ENCODE measurements at places on chromosomes 5 and 9.
A peak's percentile ranks its signal among the peaks of the same experiment; 100 is the strongest.

GRCh38 chr9:37969130-37969529 is 65.2 kb upstream of the SLC25A51 start:
- no peak for DNase-seq

GRCh38 chr9:70106571-70106970 is 62.9 kb downstream of the MAMDC2 start:
- no peak for DNase-seq

DNA sequence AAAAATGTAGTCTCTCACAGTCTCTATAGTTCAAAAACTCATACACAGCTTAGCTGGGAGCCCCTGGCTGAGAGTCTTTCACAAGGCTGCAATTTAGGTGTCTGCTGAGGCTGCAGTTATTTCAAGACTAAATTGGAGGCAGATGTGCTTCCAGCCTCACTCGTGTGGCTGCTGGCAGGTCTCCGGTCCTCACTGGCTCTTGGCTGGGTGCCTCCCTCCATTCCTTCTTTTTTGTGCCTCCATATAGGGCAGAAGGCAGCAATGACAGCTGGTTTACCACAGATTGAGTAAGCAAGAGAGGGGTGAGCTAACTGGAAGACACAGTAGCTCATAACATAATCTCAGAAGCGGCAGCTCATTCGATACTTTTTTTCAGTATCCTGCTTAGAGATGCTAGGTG is 2167.7 kb upstream of the WWC1 start:
- no peak for DNase-seq

- DNase-seq = no peak
These were observed 114.7 kb downstream of the ST8SIA4 start for GRCh38 chr5:100788417-100788816.

GRCh38 chr5:160118349-160119141 is 705 bp downstream of the PWWP2A start:
- peak; percentile 33 for DNase-seq

DNA sequence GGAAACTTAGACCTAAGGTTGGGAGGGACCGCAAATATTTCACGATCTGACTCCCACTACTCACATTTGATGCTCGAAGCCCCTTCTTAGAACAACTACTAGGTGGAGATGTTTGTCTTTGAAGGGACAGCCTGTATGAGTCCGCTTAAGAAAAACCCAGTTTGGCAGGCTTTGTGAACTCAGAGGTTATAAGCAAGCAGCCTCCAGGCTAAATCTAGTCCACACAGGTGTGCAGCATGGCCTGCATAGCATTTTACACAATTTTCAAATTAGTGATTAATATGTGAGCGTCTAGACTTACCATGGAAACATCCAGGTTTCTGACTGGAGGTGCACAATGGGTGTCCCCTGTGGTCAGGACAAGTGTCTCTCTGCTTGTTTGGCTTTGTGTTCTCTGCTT is 127.1 kb downstream of the KIF4B start:
- DNase-seq = no peak

GRCh38 chr5:126492939-126493338 is 69.7 kb downstream of the GRAMD2B start:
- no peak for DNase-seq

- no peak for DNase-seq
These were observed 263.1 kb upstream of the COX7C start for GRCh38 chr5:86354664-86355063.

GRCh38 chr9:70881333-70881732 is 240.1 kb downstream of the TRPM3 start:
- no peak for DNase-seq

DNA sequence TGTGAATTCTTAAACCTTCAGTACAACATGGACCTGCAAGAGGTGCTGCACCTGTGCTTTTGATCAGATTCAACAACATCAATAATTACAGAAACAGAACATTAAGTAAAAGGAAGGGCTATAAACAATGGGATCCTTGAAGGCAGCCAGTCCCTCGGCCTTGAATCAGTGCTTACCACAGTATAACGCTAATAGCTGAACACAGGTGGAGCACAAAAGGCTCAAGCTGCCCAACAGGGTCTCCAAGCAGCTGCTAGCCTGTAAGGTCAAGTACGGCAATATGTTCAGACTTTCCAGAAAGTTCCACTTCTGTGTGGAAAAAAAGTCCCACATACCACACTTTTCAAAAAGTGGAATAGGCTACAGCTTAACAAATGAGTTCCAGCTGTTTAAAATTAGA is 61.9 kb upstream of the ITGA1 start:
- DNase-seq = no peak

DNA sequence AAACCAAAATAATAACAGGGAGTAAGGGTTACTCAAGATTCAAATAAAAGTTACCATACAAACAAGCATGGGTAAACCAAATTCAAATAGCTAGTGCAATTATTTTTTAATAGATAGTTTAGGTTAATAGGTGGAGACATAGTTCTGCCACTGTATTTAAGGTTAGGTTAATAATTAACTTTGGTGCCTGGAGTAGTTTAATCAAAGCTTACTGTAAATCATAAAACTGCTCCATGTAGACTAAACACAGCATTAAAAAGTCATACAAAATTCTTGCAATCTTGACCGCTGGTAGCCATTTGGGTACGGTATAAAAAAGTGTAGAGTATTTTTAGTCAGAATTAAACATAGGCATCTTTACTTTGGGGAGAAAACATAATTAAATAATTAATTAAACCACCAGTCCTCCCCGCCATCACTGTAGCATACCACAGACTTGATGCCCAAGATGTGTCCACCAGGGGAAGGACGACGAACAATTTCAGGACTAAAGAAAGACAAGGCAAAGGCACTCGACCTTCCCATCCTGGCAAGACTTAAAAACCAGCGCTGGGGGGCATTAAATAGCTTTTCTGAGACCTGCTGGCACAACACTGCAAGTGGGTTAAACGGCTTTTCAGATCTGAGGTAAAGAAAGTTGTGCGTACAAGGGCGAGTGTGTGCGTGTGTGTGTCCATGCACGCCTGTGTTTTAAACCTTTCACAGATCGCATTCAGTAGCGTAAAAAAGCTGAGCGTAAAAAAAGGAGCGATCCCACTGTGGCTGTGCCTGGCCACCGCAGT is 2.9 kb downstream of the SEMA6A start:
- no peak for DNase-seq

DNA sequence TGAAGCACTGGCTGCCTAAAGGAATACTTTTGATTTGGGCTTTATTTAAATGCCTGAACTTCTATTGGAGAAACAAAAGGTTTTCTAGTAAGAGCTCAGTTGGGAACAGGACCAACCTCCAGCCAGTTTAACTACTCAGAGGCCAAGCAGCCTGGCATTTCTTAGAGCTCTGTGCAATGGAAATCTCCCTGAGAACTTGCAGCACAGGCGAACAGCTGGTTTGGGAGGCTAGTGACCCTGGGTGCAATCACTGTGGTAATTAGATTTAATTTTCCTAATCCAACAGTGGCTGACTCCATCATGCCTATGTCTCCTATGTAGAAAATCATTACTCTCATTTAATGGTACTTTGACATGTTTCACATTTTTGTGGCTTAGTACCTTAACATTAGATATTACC is 1.0 kb upstream of the CDH6 start:
- no peak for DNase-seq

- DNase-seq = no peak
These were observed 158.4 kb upstream of the PIK3R1 start for GRCh38 chr5:68057191-68057590.

GRCh38 chr5:62621280-62621679 is 42.7 kb downstream of the LRRC70 start:
- no peak for DNase-seq

DNA sequence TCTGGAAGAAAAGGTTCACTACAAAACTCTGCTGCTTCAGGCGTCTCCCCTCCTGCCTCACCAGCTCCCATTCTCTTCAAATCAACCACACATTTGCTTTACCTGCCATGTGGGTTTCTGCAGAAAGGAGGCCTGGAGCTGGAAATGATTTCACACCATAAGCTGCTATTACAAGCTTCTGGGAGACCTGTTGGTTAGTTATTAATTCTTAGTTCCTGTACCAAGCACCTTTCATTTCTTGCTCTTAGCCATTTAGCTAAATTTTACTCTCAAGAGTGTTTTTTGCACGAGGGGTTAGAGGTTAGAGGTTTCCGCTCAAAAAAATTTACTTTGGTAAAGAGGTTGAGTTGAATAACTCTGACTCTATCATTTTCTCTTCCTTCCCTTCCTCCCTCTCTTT is 70.3 kb downstream of the MAP1B start:
- DNase-seq = no peak

DNA sequence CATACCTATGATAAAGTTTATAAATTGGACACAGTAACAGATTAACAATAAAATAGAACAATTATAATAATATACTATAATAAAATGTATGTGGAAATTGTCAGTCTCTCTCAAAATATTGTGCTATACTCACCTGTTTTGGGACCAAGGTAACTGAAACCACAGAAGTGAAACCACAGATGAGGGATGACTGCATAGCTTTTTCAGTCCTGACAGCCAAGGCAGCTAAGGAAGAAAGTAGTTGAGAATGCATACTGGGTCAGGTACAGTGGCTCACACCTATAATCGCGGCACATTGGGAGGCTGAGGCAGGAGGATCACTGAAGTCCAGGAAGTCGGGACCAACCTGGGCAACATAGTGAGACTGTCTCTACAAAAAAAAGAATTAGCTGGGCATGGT is 8.9 kb downstream of the SRP19 start:
- no peak for DNase-seq

DNA sequence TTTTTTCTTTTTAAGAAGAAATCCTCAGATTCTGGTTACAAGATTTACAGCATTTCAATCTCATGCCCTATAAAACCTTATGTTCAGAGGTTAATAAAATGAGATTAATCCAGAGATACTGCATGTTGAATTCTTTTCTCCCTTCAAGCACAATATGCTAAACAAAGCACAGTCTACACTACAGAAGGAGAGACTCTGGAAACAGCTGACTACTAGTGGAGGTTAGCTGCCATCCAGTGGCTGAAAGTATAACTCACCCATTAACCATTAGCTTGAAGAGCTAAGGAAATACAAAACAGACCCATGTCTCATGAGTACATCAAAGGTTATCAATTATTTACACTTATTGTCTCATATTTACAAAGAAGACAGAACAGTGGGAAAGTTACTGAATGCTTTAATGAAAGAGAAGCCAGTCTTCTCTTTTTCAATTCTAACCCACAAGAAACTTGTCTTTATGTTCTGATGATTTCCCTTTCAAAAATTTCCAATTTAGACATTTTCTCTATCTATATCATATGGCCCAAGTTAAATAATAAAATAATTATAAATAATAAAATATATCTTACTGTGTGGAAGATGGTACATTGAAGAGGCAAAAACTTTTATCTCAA is 12.7 kb upstream of the DNAH5 start:
- DNase-seq = peak; percentile 33

- no peak for DNase-seq
These were observed 82.0 kb upstream of the HAPLN1 start for GRCh38 chr5:83802686-83803085.

GRCh38 chr5:159324986-159325385 is 5.3 kb downstream of the IL12B start:
- DNase-seq = no peak

DNA sequence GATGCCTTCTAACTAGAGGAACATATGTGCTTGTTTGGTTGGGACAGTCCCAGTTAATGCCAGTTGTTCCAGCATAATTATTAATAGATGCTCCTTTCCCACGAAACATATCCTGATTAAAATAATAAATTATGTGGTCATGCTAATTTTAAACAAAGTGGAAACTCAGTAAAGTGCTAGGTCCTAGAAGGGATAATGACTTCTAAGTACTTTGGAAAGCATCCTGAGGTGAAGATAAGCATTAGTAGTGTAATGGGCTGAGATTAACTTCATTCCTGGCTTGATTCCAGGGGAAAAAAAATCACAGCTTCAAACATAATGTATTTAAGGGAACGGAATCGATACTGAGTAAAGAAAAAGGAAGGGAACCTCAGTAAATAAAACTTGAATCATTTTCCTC is 213.7 kb upstream of the SNX2 start:
- no peak for DNase-seq
